ENCODE measurements at places on chromosomes 13 and 19.

- no peak for DNase-seq
Measured at GRCh38 chr19:49594993-49595818, 4.2 kb downstream of the PRR12 start.

DNA sequence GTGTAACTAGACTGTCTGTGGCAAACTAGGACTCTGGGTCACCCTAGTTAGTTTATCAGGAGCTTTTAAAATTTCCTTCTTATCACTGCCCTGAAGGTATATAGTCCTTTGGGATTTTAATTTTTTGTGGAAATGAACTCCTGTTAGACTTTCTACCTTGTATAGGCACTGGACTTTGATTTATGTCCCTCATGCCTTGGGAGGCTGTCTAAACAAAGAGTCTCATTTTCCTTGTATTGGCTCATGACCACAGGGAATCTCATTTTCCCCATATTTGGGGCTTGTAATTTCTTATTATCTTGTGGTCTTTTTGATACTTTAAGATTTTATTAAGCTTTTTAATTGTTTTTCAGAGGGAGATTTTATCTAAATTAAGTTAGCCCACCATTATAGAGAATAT, 21.4 kb downstream of the KCTD4 start:
- no peak for DNase-seq

GRCh38 chr13:31987535-31988170, 43.9 kb upstream of the FRY start:
- no peak for DNase-seq

- DNase-seq = no peak
Measured at GRCh38 chr19:18551631-18552030, 6.0 kb upstream of the KXD1 start.

DNA sequence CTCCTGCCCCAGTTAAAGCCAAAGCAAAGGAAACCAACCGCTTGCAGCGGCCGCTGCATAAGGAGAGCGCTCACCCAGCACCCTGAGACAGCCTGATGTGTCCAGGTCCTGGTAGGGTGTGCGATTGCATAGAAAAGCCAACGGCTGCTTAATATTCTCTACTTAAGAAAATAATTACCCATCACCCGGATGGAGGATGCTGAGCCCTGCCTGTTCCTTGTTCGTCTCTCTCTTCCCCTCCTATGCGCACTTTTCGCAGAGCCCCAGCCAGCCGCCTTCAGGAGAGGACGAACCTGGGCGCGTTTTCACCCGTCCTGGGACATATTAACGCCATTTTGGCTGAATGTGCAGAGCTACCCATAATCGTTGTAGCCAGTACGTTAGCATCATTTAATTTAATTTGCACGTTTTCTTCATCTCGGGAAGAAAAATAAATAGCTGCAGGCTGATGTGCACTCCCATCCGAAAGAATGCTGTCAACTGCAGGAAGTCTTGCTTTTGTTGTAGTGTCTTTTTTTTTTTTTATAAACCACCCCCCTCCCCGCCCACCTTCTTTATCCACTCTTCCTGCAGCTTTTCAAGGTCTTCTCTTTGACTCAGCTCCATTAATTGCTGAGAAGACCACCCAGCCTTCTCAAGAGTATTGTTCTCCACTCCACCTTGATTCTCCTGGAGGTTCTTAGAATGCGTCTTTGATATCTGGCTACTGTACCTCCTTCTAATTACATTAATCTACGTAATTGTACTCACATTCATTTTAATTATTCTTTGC, 214.5 kb downstream of the TEX29 start:
- DNase-seq = no peak

GRCh38 chr19:16531380-16531669, 10.9 kb downstream of the CHERP start:
- no peak for DNase-seq

DNA sequence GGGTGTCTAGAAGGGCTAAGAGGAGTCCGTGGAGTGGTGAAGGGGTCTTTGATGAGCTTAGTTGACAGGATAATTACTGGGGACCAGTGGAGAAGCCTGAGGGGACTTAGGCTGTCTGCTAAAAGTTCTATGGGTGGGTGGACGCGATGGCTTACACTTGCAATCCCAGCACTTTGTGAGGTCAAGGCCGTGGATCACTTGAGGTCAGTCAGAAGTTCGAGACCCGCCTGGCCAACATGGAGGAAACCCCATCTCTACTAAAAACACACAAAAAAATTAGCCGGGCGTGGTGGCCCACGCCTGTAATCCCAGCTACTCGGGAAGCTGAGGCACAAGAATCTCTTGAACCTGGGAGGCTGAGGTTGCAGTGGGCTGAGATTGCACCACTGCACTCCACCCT, 2.8 kb upstream of the GSK3A start:
- no peak for DNase-seq

DNA sequence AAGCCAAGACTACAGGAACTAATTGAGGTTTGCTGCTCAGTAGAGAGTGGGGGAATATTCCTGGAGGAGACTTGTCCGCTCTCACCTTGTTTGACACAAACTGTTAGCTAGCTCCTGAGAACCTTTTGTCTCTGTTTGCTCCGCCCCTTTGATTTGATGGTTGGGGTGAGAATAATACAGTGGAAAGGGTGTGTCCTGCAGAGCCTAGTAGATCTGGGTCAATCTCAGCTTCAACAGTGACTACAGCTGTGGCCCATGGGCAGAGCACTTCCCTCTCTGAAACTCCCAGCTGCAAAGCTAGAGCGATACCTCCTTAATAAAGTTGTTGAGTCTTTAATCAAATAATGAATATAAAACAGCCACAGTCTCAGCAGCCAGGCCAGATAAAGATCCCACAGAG, 576.7 kb downstream of the DIAPH3 start:
- DNase-seq = no peak

DNA sequence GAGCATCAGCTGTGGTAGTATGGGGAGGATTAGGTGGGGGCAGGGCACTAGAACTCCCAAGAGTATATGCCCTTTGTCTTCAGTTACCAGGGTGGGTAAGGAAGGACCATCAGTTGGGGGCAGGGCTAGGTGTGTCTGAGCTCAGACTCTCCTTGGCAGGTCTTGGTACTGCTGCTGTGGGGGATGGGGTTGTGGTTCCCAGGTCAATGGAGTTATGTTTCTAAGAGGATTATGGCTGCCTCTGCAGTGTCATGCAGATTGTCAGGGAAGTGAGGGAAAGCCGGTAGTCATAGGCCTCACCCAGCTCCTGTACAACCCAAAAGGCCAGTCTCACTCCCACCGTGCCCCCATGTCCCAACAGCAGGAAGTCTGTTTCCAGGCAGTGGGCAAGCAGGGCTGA, 8.8 kb upstream of the ZNF578 start:
- DNase-seq = no peak

- peak; percentile 46 for DNase-seq
Measured at GRCh38 chr19:42468273-42468796, 25.6 kb upstream of the CXCL17 start.

DNA sequence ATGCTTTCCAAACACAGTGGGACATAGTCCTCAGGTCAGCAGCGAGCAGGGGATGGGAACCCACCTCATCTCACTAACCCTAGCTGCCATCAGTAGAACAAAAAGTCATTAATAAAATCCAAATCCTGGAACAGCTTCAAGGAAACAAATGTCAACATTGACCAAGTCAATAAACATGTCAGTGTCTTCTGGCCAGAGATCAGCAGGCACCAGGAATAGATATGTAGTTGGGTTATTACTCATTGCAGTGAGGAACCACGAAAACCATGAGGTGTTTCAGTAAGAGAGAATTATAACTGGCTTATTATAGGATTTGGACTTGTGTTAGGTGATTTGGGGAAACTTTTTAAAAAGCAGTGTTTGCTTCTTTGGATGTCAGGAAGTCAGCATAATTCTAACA, 17.1 kb upstream of the CD33 start:
- no peak for DNase-seq

DNA sequence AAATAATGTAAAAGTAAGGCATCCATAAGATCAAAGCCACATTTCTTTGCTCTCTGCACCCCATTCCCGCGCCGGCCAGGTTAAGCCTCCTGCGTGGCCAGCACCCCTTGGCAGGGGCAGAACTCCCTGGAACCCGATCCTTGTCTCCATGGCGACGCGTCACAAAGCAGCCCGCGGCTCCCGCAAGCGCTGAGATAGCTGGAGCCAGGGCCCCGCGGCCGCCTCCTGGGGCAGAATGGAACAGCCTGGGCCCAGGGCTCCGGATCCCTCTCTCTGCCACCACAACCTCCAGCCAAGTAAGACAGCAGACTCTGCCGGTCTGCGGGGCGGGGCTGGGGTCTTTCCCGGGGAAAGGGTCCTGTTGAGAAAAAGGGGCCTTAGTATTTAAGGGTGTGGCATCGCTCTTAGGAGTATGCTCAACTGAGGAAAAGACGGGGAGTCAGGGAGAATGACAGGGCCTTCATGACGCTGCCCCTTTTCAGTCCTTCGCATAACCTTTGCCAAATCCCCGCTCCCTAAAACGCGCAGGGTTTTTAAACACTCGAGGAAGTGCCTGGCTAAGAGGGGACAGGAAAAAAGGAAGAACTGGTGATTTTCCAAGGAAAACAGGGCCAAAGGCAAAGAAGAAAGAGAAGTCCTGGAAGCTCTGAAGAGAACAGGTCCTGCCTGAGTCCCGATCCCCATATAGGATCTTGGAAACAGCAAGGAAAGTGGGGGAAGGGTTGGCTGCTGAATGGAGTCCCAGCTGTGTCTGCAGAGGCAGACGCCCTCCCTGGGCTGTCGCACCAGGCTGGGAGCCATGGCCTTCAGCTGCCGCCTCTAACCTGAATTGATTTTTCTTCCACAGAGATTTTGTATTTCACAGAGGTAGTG, at the start of gene TEX26:
TSS of gene TEX26 (plus strand) at position 176 of the 873 bp plus-strand sequence. CDS start at position 236, 60 bp downstream.
- DNase-seq = no peak

- DNase-seq = no peak
Measured at GRCh38 chr13:109880371-109881346, 94.3 kb upstream of the IRS2 start.

DNA sequence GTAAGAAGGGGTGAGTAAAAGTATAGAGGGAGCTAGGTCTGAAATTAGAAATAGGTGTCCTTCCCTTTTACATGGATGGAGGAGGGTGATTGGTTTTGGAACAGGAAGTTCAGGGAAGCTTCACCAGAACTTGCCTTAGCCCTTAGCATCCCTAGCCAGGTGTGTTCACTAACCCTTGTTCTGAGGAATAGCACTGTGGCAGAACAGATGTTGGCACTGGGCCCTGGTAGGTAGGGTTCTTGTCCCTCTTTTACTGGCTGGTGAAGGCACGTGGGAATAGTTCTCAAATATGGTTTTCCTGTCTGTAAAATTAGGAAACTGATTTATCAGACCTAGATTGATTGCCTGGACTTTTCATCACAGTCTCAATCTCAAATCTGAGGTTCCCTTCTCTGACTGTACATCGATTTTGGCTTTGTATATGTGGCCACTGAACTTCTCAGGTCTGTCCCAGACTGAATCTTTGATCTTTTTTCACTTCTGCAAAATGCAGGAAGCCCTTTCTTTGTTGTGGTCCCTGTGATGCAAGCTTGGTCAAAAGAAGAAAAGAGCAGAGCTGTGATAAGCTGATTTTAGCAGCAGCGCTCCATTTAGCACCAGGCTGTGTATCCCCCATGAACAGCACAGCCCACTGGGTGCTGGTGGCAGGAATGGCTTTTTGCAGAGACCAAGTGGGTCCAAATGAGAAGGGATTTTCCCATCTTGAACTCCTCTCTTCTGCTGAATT, 86.2 kb upstream of the HTR2A start:
- no peak for DNase-seq

DNA sequence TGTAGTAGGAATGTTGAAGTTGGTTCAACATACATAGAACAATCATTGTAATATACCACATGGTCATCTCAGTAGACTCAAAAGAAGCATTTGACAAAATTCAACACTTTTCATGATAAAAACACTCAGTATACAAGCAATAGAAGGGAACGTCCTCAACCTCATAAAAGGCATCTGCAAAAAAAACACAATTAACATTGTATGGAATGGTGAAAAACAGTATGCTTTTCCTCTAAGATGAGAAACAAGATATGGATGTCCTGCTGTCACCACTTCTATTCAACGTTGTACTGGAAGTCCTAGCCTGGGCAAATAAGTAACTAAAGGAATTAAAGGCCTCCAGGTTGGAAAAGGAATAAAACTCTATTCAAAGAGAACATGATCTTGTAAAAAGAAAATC, 54.5 kb downstream of the FNDC3A start:
- no peak for DNase-seq

DNA sequence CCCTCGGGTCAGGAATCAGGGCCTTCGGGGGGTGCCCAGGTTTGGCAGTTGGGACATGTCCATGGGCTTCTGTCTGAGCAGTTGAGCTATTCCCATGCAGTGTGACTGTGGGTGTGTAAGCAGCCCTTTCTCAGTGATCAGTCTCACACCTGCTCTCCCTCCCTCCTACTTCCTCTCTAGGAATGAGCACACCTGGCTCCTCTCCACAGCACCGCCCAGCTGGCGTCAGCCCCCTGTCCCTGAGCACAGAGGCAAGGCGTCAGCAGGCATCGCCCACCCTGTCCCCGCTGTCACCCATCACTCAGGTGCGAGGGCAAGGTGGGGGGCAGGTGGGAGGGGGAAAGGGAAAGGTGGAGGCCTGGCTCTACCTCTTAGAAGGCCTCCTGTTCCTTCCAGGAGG, 25.9 kb downstream of the COMP start:
- no peak for DNase-seq

DNA sequence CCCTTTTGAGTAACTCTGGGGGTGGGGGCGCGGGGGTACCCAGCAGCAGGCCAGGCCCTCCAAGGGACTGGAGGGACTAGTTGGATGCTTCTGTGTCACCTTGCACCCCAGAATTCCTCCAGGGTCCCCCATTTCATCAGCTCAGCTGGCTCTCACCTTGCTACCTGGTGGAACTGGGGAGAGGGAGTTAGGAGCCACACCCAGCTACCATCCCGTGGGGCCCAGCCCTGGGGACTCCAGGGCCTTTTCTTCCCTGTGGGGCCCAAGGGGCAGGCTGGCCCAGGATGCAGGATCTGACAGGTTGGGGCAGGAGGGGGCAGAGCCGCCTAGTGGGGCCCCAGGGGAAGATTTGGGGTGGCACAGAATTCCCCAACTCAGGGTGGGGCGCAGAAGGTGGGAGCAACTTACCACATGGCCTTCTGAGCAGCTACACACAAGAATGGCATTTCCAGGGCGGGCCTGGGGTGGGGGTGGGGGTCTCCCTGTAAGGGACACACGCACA, 32.8 kb upstream of the NANOS3 start:
- no peak for DNase-seq

DNA sequence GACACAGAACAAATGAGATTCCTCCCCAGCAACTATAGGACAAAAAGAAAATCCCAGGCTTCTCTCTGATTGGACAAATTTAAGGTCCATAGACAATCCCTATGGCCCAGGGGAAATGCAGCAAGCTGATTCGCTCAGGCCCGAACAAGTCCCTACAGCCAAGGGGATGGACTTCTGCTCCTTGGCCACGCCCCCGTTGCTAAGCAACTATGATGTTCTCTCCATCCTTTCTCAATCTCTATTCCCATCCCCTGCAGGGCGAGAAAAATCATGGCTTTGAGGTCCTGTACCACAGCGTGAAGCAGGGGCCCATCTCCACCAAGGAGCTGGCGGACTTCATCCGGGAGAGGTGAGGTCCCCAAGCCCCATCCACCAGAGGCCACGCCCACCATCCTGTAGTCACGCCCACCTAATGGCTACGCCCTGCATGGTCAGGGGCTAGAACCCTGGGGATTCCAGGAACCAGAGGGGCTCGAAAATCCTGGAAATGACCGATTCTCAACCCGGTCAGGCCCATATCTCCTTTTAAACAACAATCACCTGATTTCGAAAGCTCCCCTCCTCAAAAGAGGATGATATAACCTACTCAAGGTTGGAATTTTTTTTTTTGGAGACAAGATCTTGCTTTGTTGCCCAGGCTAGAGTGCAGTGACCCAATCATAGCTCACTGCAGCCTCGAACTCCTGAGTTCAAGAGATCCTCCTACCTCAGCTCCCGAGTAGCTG, 11.4 kb downstream of the FCHO1 start:
- DNase-seq = no peak

GRCh38 chr13:34583181-34583580, 358.9 kb upstream of the NBEA start:
- no peak for DNase-seq

GRCh38 chr19:2164020-2164998, 576 bp downstream of the DOT1L start:
- DNase-seq = no peak

Data from BJ (cell line).